ENCODE measurements at places on chromosomes 1 and 21.

DNA sequence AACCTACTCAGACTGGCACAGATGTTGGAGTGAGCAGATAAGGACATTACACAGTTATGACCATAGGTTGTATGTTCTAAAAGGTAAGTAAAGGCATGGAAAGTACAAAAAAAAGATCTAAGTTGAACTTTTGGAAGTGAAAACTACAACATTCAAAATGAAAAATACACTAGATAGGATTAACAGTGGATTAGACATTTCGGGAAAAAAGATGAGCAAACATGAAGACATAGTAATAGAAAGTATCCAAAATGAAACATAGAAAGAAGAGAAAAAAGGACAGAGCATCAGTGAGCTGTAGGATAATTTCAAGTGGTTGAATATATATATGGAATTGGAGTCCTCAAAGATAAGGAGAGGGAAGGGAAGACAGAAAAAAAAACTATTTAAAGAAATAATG, 34.0 kb upstream of the CR2 start:
- DNase-seq: no peak

DNA sequence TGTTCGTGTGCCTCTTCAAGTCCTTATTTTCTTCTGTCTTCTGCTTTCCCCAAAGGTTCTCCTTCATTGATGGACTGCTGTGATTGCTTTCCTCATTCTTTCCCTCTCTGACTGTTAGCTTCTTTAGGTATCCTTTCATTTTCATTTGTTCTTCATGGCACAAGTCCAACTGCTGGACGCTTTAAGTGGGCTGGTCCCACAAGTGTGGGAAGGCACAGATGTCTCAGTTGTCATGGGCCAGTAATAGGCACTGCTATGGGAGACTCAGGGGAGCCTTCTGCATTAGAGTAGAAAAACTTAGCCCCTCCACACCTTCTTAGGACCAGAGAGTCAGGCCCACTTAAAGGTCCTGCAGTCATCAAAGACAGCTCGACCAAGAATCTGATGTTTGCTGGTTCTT, 122.3 kb upstream of the C1orf105 start:
- DNase-seq: no peak

GRCh38 chr1:210674151-210674550, 345.4 kb downstream of the HHAT start:
- no peak for DNase-seq

GRCh38 chr1:168321945-168322344, 41.3 kb downstream of the TBX19 start:
- DNase-seq: no peak

DNA sequence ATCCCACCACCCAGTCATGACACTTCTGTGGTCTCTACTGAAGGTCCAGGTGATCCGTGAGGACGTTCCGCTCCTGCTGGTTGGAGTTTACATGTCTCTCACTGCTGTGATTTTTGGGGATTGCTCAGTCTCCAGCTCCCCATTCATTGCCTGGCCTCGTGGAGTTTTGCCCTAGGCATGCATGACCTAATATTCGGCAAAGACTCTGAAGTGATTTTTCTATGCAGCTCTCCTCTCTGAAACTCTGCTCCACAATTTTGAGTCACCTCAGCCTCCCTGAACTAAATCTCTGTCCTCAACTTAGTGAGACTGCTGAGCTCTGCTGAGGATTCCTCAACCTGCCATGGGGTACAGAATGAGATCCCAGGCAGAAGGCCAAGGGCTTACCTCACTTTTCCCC, 174.4 kb upstream of the FGGY start:
- no peak for DNase-seq

GRCh38 chr1:205950826-205951549, 7.7 kb upstream of the SLC26A9 start:
- no peak for DNase-seq

GRCh38 chr1:219039017-219039681, 134.5 kb upstream of the LYPLAL1 start:
- DNase-seq: no peak

GRCh38 chr1:183293241-183293640, 107.2 kb downstream of the LAMC2 start:
- no peak for DNase-seq
